ENCODE measurements at places on chromosomes 11 and 22.

GRCh38 chr11:69869311-69869939 is 50.2 kb upstream of the FGF3 start:
- DNase-seq: peak; percentile 35

GRCh38 chr11:11202885-11203284 is 150.2 kb downstream of the CSNK2A3 start:
- no peak for DNase-seq

DNA sequence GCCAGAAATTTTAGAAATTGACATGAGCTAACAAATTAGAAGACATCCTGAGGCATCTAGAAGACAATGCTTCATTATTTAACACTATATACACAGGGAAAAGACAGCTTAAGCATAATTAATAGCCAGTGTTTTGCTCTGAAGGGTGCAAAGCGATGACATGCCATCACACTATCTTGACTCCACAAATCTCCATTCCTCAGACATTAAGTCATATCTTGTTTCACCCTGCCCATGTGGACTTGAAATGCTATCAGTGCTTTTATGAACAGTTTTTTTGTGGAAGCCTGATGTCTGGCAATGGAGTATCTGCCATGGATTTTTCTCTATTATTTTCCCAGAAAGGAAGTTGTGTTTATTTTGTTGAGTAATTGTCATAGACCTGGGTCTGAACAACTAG is 2.3 kb downstream of the CARD18 start:
- no peak for DNase-seq

GRCh38 chr11:94801866-94802460 is 33.8 kb downstream of the AMOTL1 start:
- no peak for DNase-seq

DNA sequence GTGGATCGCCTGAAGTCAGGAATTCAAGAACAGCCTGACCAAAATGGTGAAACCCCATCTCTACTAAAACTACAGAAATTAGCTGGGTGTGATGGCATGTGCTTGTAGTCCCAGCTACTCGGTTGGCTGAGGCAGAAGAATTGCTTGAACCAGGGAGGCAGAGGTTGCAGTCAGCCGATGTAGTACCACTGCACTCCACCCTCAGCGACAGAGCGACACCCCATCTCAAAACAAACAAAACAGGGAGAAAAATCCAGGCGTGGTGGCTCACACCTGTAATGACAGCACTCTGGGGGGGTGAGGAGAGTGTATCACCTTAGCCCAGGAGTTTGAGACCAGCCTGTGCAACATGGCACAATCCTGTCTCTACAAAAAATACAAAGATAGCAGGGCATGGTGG is 802.3 kb upstream of the ARHGAP42 start:
- DNase-seq: peak; percentile 51

DNA sequence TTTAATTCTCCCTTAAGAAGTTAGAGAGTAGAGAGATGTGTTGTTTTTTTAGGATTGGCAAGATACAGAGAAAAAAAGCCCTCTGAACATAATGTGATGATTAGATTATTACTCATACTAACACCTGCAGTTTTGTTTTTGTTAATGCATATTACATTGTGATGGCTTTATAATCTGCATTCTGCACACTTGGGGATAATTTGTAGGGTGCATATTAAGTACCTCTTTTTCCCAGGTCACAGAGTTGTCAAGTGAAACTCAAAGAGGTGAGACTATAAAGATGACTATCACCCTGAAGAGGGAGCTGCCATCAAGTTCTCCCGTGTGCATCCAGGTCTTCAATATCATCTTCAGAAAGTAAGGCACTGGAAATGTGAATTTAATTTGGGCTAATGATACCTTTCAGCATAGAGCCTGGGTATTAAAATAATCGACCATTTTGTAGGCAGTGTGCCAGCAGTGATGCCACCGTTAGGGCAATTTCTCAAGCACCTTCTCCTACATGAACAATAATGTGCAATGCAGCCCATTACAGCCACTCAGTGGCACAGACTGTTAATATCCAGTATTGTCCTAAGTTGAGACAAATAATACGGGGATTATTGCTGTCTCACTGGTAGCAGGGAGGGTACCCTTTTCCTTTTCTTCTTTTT is 16.2 kb downstream of the PIWIL4 start:
- no peak for DNase-seq

GRCh38 chr11:70547386-70547785 is 149.1 kb downstream of the CTTN start:
- DNase-seq: peak; percentile 39

DNA sequence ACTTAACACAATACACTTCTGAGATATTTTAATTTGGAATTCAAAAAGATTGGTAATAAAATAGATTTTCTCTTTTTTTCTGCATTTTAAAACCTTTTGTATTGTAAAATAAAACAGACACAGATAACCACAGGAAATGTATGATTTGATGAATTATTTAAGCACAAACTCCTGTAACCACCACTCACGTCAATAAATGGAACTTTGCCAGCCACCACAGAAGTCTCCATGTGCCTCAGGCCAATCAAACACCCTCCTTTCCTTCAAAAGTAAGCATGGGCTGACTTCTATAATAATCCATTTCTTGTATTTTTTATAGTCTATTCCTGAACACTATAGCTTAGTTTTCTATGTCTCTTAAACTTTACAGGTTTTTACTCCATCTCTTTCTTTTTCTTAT is 721.7 kb downstream of the DLG2 start:
- DNase-seq: no peak

GRCh38 chr11:128553662-128554362 is 33.5 kb downstream of the ETS1 start:
- DNase-seq: no peak

GRCh38 chr11:77449060-77449521 is 24.8 kb downstream of the PAK1 start:
- DNase-seq: no peak

GRCh38 chr22:49869845-49870712 is 16.4 kb downstream of the ZBED4 start:
- no peak for DNase-seq

DNA sequence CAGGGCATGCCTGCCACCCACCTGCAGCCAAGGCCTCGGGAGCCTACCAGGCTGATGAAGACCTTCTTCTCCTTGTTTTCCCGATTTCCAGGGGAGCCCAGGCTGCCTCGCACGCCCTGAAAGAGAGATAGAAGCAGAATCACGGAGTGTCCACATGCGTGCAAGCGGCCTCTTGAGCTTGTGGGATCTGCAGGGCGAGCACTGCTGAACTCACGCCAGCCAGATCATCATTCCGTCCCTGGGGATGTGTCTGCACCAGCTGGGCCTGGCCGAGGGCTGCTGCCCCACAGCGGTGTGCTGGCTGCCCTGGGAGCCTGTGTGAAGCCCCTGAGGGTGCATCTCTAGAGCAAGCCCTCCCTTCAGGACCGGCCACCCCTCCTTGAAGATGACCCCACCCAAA is 17.9 kb downstream of the USH1C start:
- no peak for DNase-seq

GRCh38 chr11:105274631-105275030 is 135.1 kb upstream of the CARD18 start:
- no peak for DNase-seq

- no peak for DNase-seq
These were observed 30.7 kb upstream of the PRODH start for GRCh38 chr22:18966748-18967147.

GRCh38 chr22:24061124-24061684 is 50.1 kb downstream of the CABIN1 start:
- DNase-seq: no peak

DNA sequence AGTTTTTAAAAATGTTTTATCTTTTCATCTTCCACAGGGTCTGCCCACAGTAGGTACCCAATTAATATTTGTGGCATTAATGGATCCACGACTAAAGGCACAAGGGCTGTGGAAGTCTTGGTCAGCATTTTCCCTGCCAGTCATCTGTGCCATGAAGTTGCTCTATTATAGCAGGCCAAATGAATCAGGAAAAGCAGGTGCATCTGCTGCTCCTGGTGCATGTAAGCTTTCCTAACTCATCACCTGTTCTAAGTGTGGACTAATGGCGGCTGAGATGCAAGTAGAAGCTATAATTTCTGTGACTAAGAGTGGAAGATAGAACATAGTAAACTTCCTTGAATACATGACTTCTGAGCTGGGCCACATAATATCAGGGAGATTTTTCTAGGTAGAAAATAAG is 182.5 kb upstream of the TENM4 start:
- no peak for DNase-seq

GRCh38 chr11:65288706-65289536 is 25.7 kb upstream of the CDC42EP2 start:
- DNase-seq: no peak

DNA sequence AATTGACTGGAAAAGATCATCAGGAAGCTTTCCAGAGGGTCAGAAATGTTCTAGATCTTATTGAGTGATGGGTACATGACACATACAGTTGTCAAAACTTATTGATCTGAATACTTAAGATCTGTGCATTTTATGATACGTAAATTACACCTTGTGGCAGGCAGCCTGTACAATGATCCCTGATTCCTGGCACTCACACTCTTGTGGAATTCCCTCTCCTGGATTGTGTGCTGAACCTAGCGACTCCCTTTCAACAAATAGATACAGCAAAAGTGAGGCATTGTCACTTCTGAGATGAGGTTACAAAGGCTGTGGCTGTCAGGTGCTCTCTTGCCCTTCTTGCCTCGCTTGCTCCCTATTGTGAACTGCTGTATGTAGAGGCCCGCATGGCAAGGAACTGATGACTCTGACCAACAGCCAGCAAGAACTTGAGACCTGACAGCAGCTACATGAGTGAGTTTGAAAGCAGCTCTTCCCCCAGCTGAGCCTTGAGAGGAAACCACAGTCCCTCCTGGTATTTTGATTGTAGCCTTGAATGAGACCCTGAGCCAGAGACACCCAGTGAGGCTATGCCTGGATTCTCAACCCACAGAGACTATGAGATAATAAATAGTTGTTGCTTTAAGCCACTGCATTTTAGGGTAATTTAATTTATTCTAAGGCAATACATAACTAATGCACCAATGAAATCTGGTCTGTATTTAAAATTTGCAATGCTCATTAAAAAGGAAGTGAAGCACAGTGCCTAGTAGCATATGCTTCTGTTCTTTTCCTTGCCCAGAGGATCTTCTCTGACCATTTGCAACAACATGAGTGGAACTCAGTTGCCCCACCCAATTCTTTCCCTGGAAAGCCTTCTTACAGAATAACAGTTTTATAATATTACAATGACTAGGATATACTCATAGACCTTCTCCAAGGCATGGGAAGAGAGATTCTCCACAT is 60.5 kb upstream of the IZUMO1R start:
- DNase-seq: no peak

GRCh38 chr11:26916805-26917204 is 77.1 kb upstream of the FIBIN start:
- DNase-seq: no peak

DNA sequence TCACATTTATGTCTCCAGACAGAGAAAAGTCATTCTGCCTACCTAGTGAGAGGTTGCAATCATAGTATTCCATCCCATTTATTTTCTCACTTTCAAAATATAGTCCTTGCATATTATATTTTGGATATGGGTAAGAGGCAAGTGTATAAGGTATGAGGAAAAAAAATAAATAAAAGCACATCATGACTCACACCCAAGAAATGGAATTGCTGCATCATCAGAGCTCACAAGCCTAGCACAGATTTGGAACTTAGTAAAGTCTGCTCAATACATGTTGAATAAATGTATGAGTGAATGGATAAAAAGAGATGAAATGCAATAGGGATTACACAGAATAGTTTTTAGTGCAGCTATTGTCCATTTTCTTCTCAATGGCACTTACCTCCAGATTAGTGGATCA is 2.5 kb upstream of the OR51G1 start:
- no peak for DNase-seq

DNA sequence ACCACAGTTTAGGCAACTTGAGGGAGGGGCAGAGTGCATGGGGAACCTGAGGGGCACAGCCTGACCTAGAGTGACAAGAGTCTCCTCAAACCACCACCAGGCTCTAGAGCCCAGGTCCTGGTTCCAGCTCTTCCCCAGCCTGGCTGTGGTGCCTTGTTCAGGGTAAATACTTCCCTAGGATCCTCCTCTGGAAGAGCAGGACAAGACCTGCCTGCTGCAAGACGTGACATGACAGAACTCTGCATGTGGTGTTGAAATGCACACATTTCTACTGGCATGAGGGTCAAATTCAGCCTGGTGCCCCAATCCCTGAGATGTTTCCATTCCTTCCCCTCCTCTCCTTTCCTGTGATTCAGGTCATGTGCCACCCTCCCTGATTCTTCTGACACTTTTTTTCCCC is 3.3 kb downstream of the SEC14L2 start:
- DNase-seq: no peak

GRCh38 chr11:66892911-66893310 is 36.0 kb downstream of the LRFN4 start:
- DNase-seq: no peak

DNA sequence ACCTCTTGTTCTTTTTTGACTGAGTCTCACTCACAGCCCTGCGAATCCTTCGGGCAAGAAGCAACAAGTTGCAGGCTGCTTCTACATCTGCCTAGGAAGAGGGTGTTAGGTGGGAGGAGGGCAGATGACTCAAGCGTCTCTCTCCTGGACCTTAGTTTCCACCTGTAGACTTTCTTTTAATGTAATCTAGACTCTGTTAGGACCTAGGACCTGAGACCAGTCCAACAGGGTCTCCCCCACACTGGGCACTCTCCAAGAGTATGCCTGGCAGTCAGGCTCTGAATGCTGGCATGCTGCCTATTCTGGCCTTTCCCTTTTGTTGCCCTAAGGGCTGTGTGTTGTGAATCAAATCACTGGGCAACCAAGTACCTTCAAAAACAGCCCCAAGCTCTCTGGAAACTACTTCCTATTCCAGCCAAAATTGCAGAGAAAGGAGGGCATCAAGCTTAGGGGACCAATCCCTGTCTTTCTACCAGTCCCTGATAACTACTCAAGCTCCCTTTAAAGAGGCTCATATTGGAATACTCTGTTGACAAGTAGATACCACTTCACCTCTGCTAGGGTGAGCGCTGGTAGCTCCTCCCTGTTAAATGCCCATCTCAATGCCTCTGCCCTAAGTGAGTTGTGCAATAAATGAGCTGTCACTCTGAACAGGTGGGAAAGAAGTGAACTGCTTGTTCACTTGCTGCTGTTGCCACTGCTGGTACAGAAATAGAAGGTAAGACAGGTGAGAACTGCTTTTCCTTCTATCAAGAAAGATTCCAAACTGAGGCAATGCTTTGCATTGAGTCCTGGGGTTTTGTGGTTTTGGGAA is at the start of gene BBOX1:
BBOX1 (plus strand) TSS at position 514 of the 814 bp plus-strand sequence. CDS start 14,616 bp downstream, outside the sequence.
- no peak for DNase-seq

- DNase-seq: no peak
These were observed 1.5 kb downstream of the KRTAP5-5 start for GRCh38 chr11:1631066-1631568.

GRCh38 chr22:30408388-30409102 is 11.7 kb downstream of the SEC14L2 start:
- no peak for DNase-seq

GRCh38 chr11:61028135-61028729 is 56.8 kb downstream of the CD6 start:
- no peak for DNase-seq

GRCh38 chr11:5227681-5228080 is 810 bp upstream of the HBB start:
- no peak for DNase-seq

GRCh38 chr11:134659882-134660281 is 247.8 kb upstream of the B3GAT1 start:
- peak; percentile 15 for DNase-seq

Data from endodermal cell (in vitro differentiated cells).